Small intestine (tissue), 16 donors: ENCODE measurements at places on chromosomes 5 and 9.

GRCh38 chr9:120768247-120768646 lies 25.0 kb downstream of the FBXW2 start:
- no peak for DNase-seq

DNA sequence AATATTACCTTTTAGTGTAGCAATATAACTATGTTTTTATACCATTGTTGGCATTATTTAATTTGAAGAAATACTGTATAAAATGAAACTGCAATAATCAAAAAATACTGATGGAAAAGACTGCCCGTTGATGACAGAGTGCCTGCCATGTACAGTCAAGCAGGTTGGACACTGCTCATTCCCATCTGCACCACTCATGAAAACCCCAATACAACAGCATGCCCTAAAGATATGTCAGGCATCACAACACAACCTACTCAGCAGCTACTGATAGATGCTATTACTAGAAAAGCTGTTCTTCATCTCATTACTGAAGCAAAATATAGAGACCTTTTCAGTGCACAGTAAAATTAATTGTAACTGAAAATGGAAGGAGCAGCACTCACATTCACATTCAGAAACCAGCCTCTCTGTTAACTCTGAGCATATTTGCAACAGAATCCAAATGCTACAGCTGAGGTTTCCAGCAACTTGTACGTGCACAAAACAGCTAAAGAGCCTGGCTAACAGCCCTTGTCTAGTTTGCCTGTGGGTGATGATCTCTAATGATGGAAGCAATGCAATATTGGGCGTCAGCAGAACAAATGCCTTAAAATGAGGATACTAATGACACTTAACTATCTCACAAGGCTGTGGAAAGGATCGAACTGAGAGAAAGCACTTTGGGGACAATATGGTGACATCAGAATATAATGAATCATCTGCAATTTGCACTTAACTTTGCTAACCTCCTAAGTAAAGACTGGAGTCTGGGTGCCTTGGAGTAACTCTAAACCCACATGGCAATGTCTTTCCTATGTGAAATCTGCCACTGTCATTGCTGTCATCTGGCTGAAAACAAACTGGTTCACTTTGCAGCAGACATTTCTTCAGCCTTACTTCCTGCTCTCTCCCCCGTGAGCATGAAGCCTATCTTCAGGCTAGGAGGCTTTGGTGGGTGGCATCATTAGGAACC lies 195.3 kb upstream of the RASEF start:
- no peak for DNase-seq

GRCh38 chr9:133238272-133238850 lies 29.3 kb upstream of the OBP2B start:
- DNase-seq: peak; percentile 84

- DNase-seq: no peak
Observed at GRCh38 chr5:173290477-173291131, 37.6 kb downstream of the STC2 start.

DNA sequence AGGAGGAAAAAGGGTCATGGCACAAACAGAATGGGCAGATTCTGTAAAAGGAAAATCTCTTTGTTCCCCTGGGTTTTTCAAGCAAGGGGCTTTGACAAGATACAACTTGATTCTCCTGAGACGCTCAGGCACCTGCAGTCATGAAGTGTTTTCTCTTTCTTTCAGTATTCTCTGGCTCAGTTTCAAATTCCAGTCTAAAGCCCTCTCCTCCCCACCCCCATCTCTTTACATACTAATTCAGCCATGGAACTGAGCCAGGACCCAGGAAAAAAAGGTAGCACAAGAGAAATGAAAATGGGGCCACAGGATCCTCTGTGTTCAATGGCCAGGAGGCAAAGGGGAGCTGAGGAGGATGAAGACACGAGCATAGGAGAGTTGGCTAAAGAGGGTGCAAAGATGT lies 408.4 kb downstream of the SPOCK1 start:
- peak; percentile 5 for DNase-seq

GRCh38 chr9:21385131-21385670 lies at the start of gene IFNA2:
Gene IFNA2 (minus strand): TSS chr9:21385398. CDS start chr9:21385329, 69 bp downstream.
- DNase-seq: no peak

GRCh38 chr5:65828022-65828896 lies 98.1 kb upstream of the ERBIN start:
- no peak for DNase-seq

GRCh38 chr5:126769703-126770102 lies 7.2 kb upstream of the LMNB1 start:
- no peak for DNase-seq

DNA sequence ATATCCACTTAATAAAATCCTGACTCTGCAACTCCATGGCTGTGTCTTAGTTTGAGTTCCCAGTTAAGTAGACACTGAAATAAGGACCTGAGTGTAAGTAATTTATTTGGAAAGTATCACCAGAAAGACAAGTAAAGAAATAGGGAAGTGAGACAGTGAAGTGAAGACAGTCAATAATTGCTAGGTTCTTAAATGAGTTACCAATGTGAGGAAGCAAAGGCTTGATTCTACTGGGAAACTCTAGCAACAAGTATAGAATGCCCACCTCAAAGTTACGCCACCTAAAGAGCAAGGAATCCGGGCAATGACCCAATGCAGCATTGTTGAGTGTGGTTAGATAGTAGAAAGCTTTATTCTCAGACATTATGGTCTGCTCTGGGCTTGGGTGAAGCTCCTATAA lies 383.9 kb downstream of the TLR4 start:
- no peak for DNase-seq

DNA sequence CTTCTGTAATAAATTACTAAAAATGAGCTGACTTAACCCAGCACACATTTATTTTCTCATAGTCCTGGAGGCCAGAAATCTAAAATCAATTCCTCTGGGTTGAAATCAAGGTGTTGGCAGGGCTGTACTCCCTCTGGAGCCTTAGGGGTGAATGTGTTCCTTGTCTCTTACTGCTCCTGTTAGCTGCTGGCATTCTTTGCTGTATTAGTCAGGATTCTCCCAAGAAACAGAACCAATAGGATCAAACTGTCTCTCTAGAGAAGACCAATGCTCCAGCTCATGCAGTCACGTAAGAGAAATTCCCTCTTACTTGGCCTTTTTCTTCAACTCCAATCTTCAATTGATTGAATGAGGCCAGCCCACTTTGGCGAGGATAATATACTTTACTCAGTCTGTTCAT lies 15.3 kb upstream of the CD180 start:
- no peak for DNase-seq

GRCh38 chr5:179344431-179345182 lies 654 bp downstream of the ADAMTS2 start:
- DNase-seq: no peak

- DNase-seq: no peak
Observed at GRCh38 chr5:67842806-67843205, 372.8 kb upstream of the PIK3R1 start.

- no peak for DNase-seq
Observed at GRCh38 chr5:149740341-149740740, 10.2 kb downstream of the PPARGC1B start.

DNA sequence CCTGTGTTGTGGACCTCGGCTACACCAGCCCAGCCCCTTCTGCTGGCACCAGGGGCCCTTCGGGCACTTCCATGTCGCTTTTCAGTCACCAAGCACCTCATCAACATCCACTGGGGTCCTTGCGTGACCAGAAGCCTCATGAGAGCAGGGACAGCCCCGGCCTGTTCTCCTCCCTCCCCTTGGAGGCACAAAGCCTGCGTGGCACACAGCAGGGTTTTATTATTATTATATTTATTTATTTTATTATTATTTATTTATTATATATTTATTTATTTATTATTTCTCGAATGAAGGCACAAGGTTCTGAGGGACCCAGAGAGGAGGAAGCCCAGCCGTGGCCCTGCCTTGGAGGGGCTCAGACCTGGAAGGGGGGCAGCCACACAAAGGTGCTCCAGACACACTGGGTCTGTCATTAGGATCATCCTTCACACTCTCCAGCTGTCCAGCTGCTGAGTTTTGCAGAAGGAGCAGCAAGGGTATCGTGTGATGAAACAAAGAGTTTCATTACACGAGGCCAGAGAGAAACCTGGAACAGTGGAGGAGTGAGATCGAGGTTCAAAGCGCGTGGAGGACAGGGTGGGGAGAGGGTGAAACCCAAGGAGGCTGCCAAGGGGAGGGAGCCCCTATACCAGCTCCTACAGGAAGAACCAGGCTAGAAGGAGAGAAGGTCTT lies 5.2 kb downstream of the VAV2 start:
- DNase-seq: peak; percentile 28

GRCh38 chr5:73236541-73237128 lies 63.6 kb downstream of the TMEM174 start:
- DNase-seq: no peak

GRCh38 chr5:155616779-155617392 lies 603.3 kb downstream of the KIF4B start:
- peak; percentile 18 for DNase-seq

DNA sequence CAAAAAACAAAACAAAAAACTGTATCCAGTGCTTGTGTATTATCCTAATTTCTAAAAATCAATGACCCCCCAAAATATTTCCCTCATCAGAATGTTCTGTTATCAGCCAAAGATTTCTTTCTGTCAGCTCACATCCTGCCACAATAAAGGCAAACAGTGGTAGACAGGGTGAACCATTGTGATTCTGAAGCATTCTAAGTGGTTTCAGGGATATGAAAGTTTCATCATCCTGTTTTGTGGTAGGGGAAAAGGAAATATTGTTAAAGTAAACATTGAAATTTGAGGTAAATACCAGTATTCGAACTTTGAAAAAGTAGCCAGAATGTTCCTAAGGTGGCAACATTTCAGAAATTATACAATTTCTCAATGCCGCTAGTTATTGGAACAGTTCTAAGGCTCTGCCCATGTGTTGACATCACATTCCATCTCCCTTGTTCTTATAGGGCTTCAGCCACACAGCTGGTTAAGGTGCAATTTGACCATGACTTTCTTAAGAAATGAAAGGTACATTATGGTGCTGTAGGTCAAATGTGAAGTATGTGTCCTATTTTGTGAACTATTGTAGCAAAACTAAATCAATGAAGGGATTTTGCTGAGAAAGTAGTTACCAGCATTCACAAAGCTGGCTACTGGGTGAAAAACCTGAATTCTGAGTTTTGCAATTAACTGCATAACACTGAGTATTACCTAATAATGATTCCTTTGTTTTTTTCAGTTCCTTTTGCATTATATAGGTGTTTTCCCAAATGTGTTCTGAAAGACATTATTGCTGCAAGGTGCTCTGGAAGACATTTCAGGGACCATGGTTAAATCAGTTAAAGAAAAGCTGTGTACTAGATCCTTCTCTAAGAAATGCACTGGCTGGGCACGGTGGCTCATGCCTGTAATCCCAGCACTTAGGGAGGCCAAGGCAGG lies 107.6 kb upstream of the RASGRF2 start:
- no peak for DNase-seq

DNA sequence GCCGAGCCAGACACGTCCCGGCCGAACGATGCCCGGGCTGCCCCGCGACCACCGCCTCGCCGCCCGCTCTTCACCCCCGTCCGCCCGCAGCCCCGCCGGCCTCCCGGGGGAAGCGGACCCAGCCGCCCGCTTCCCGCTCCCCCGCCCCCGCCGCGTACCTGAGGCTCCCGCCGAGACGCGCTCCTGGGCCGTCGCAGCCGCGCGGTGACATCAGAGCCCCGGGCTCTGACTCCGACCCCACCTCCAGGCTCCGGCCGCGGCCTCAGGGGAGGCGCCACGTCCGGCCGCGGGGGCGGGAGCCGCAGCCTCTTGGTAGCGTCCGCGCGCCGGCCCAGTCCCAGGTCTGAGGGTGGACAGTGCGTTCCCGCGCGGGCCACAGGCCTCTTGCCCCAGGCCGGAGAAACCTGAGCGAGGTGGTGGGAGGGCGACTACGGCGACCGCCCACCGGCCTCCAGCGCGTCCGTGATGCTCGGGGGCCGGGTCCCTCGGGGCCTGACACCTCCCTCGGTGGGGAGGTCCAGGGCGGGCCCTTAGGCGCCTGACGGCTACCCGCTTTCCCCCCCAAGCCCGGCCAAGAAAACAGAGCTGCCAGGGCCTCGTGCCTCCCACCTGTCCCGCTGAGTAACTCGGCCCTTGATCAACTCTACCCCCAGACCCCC lies at the start of gene SHROOM1:
Gene SHROOM1 (minus strand): TSS at position 212 of the 659 bp plus-strand sequence. CDS start 4,507 bp downstream, outside the sequence.
- DNase-seq: peak; percentile 87

GRCh38 chr9:96085491-96086143 lies 210.1 kb downstream of the ERCC6L2 start:
- DNase-seq: no peak

- DNase-seq: no peak
Observed at GRCh38 chr9:28841775-28842174, 1268.5 kb upstream of the C9orf72 start.

DNA sequence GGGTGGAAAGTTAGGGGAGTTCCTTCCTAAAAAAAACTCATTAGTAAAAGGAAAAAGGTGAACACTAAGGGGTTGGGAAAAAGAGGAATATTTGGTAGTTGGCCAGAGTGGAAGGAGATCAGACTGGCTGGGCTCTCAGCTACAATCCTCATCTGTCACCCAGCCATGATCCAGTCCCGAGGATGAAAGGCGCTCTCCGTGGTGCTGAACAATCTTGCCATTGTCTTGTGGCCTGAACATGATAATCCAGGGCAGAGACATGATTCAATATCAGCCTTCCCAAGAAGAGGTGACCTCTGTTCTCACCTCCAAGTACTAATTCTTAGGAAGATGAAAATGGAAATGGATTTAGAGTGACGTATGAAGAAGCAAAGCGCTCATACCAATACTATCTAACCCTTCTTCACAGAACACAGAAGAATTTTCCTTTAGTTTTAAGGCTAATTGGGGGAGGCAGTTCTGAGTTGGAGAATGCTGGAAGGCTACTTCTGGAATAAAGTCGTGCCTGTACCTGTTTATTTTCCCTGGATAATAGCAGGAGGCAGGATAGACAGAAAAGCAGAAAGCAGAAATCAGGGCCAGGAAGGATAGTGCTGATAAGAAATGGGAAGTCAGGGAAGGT lies 36.6 kb upstream of the MYORG start:
- peak; percentile 26 for DNase-seq

DNA sequence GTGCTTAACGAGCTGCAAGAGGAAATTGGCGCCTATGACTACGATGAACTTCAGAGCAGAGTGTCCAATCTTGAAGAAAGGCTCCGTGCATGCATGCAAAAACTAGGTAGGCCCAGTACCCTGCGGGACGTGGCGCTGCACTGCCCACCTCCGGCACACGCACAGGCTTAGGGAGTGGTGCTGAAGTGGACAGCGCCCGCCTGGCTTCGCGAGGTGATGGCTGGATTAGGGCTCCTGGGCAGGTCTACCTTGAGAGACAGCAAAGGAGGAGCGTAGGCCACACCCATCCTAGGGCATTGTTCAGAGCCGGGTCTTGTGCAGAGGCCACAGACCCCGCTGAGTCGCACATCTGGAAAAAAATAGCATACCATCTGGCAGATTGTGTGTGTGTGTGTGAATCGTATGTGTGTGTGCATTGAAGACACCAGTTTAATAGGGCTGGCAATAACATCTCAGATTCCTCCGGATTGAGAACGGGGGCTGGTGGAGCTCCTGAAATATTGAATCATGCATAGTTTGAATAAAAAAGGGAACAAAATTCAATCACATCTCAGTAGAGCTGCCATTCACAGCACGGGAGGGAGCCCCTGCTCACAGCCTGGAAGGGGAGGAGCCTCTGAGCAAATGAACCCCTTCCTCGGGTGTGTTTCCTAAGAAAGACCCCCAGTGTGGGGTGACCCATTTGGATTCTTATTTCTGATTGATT lies 11.1 kb downstream of the OLFM1 start:
- peak; percentile 52 for DNase-seq

- DNase-seq: no peak
Observed at GRCh38 chr9:120289990-120290975, 289.7 kb downstream of the CDK5RAP2 start.
